Effector CD4-positive, alpha-beta T cell (primary cell): ENCODE measurements at places on chromosomes 6 and 20.

GRCh38 chr6:104887350-104887749 lies 27.6 kb upstream of the HACE1 start:
- no peak for DNase-seq

GRCh38 chr6:154154389-154154967 lies 115.4 kb downstream of the OPRM1 start:
- DNase-seq, result peak; percentile 68

DNA sequence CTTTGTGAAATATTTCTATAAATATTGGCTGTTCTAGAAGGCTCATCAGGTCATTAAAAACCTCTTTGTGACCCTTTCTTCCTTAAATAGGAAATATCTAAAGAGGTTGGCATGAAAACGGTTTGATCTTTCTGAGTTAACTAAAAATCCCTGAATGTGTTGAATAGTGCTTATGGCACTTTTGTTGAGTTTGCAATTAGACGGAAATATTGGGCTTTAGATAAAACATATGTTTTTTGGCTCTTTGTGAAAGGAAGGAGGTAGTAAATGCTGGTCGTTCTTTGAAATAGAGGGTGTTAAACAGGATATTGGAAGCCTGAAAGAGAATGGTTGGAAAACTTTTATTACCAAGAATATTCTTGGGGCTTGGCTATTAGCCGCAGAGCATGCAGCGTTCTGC lies 163.0 kb downstream of the ARID1B start:
- DNase-seq, result no peak

DNA sequence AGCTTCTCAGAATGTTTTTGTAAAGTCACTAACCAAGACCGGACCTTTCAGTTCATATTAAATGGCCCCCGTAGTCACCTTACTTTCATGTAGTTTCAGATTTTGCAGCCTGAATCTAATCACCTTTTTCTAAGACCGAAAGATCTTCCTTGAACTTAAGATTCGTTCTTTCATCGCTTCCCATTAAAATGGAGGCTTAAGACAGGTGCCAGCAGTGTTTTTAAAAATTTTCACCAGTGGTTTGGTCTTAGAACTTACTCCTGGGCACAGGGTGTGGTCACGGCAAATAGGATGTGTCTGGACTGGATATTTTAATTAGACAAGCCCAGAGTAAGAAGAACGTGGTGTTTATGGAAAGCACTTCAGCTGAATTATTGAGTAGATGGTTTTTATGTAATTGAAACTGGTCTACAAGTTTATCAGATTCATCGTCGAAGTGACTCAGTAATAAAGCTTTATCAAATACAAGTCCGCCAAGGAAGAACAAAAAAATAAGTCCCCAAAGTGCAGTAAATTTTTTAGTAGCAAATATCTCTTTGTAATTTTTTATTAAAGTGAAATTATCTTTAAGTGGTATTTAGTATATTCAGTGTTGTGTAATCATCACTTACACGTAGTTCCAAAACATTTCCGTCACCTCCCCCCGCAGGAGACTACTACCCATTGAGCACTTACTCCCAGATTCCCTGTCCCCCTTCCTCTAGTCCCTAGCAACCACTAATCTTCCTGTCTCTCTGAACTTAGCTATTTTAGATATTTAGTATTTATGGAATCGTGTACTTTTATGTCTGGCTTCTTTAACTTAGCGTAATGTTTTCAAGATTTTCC lies 868 bp downstream of the SRSF3 start:
- DNase-seq, result no peak

DNA sequence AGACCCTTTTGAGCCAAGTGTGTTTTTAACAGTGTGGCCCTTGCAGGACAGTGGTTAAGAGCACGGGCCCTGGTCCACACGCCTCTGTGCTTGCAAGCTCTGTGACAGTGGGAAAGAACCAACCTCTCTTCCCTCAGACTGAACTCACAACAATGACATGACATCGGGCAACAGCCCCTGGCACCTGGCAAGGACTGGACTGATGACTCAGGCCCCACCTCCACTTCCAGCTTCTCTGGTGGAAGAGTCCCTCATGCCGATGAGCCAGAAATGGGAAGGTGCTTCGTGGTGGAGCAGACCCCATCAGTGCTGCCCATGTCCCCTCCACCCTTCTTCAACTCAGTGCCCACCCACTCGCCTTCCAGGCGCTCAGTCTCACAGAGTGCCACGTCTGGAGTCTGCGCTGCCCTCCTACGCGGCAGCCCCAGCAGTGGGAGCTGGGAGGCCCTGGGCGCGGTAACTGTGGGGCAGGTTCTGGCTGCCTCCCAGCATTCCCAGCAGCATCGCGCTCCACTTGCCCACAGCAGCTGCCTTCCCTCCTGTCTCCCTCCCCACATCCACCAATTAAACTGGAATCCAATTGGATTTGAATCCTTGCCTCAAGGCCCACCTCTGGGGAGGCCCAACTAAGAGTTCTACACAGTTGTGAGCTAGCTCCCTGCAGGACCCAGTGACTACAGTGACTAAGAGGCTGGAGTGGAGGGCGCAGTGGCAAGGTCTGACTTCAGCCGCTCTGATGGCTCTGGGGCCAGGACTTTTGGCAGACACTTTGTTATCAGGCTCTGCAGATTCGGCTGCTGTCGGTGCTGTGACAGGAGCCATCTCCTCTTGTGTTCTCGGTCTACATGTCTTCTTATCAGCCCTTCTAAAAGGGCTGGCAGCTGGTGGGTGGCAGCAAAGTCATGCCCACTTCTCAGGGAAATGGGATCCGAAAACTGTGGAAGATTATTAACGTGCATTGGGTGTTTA lies 156.8 kb upstream of the MLN start:
- DNase-seq, result no peak

DNA sequence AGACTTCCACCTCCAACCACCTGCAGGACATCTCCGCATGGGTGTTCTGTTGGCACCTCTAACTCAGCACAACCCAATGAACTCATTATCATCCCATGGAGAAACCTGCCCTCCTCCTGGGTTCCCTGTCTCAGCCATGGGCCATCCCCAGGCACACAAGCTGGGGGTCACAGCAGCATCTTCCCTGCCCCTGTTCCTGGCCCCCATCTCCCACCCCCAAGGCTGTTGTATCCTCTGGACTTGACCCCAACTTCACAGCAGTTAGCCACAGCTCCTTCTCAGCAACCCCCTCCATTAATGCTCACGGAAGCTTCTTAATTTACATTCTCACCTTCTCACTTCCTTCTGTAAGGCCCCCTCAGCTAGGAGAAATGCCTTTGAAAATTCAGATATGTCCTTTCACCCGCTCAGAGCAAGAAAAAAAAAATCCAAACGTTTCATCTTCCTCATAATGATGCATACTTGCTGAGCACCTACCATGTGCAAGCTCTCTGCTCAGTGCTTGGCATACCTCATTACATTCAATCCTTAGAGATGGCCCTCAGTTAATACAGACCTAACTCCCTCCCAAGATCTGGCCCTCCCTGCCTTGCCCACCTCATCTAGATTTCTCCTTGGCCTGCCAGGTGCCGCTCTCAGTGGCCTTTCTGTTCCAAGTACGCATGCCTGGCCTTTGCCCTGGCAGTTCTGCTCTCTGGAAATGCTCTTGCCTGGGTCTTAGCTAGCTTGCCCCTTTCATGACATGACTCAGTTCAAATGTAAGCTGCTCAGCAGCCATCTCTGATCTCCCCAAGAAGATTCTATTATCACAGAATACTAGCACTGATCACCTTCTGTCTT lies 2.5 kb upstream of the NELFCD start:
- no peak for DNase-seq

GRCh38 chr6:148379966-148380713 lies 37.5 kb downstream of the SASH1 start:
- DNase-seq, result no peak

- DNase-seq, result no peak
Measured at GRCh38 chr20:40689100-40689942, at the start of gene MAFB. MAFB (minus strand) TSS chr20:40689236; CDS start chr20:40688850, 386 bp downstream.

GRCh38 chr6:31175971-31176370 lies 5.5 kb upstream of the POU5F1 start:
- no peak for DNase-seq

DNA sequence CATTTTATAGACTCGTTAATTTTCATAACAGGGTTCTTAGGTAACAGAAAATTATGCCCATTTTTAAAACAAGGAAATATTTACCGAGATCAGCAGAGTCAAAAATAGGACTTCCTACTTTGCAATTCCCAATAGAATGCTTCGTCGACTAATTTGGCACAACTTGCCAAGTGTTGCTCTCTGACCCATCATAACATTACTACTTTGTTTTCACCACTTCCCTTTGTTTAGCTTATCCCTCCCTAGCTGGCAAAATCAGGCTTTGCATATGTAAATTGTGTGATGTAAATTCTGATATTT lies 914 bp upstream of the RANBP9 start:
- DNase-seq, result no peak

DNA sequence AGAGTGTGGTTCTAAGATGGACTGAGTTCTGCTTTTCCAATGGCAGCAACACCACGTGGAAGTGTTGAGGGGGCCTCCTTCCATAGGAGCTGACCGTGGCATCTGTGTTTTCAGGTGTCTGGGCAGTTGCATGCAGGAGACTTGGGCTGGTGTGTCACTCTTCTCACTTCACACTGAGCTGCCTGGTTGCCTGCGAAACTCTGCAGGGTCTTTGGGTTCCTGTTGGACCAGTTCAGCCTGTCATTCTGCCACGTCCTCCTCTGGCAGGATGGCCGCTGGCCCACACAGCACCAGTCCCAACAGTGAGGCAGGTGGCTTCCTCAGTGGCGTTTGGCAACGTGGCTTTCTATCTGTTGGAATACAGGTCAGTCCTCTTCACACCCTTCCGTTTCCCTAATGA lies 16.1 kb upstream of the UNC93A start:
- no peak for DNase-seq

- no peak for DNase-seq
Measured at GRCh38 chr6:17334265-17334664, 53.1 kb downstream of the RBM24 start.

DNA sequence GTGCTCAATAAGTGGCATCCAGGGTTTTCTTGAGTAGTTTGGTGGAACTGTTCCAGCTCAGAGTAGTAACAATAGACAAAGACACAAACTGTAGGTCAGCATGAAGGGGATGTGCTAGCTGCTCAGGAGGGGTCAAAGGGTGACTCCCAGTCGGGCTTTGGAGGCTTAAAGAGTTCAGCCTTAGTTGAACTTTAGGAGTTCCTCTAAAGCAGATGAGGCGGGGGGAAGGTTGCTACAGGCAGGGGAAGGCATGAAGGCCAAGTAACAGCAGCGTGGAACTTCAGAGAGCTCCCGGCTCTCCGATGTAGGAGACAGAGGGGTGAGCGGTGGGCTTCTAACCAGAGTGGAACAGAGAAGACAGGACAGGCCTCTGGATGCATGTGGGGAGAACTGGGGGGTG lies 115.5 kb upstream of the CD93 start:
- DNase-seq, result no peak

DNA sequence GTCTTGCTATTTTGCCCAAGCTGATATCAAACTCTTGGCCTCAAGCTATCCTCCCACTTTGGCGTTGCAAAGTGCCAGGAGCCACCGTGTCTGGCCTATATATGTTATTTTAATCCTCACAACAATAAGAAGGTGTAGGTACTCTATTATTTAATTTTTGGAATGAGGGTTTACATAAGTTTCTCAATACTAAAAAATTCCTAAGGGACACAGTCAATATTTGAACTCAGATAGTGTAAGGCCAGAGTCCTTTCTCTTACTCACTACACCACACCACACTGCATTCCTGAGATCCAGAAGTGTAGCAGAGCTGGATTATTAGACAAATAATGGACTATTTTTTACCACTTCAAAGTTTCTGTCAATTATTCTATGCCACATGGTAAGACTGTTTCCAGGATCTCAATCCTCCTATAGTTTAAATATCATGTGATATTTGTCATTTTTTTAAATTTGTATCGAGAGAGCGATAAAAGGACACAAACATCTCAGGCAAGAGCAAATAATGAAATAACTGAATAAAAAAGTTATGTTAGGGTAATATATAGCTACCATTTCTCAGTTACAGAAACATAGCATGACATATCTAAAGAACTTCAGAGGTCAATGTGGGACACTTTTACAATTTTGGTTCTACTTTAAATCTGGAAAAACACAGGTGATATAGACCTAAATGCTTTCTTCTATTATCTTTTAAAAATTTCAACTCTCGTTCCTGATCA lies 162.2 kb upstream of the THEMIS start:
- DNase-seq, result no peak

DNA sequence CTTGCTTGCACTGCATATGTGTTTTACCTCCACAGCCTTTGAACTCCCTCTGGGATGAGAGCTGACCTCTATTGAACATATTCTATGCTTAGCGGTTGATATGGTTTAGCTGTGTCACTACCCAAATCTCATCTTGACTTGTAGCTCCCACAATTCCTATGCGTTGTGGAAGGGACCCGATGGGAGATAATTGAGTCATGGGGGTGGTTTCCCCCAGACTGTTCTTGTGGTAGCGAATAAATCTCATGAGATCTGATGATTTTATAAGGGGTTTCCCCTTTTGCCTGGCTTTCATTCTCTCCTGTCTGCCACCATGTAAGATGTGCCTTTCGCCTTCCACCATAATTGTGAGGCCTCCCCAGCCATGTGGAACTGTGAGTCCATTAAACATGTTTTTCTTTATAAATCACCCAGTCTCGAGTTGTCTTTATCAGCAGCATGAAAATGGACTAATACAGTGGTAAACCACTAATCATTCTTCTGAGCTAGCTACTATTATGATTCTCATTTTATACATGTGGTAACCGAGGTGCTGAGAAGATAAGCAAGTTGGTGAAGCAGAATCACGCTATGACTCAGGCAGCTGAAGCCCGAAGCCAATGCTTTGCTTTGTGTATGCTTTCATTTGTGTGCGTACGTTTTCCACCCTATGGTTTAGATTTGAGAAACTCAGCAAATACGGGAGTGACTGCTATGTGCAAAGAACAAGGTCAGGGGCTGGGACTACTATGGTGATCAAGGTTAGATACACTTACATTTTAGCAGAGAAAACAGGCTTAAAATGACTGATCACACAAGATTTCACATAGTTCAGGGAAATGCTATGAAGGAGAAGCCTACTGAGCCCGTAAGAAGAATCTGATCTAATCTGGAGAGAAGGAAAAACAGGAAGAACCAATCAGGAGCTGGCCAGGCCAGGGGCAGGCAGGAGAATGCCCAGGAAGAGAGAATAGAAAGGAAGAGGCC lies 363.5 kb downstream of the ESR1 start:
- peak; percentile 45 for DNase-seq

DNA sequence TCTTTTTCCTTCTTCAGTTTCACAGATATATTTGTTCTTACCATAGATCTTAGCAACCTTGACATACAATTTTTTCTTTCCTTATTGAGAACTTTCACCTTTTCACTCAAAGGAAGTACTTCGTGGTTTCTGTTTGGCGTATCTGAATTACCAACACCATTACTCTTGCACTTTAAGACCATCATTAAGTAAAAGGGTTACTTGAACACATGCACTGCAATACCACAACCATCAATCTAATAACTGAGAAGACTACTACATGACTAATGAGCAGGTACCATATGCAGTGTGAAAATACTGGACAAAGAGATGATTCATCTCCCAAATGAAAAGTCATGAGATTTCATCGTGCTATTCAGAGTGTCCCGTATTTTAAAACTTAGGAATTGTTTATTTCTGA lies 21.7 kb upstream of the SENP6 start:
- DNase-seq, result no peak

- DNase-seq, result no peak
Measured at GRCh38 chr6:166766769-166767168, 139.7 kb upstream of the RPS6KA2 start.

- DNase-seq, result no peak
Measured at GRCh38 chr6:23447731-23448130, 678.3 kb upstream of the NRSN1 start.

GRCh38 chr20:31715766-31716165 lies 6.9 kb downstream of the BCL2L1 start:
- no peak for DNase-seq

- DNase-seq, result no peak
Measured at GRCh38 chr6:150426198-150426597, 57.4 kb downstream of the IYD start.

- DNase-seq, result no peak
Measured at GRCh38 chr20:48215536-48215935, 430.3 kb upstream of the SULF2 start.
